ENCODE measurements at places on chromosomes 7 and 10. TPM values are rescaled to one million over a fixed set of nuclear protein-coding genes. Genes with fewer than 3 reads are reported as not detected.

DNA sequence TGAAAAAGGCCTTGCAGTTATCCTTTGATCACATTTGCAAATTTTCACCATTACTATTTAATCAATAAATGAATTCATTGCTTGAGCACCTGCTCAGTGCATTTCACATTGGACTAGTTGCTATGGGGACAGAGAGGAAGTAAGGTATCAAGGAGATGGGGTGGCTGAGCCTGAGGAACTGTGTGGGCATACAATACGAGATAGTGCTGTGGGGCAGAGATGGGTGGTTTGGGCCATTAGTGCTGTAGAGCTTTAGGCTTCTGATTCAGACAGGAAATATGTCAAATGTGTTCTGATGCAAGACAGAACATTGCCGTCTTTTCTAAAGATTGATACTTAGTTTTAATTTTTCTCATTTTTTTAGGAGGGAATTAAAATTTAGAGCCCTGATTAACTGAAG, 13.2 kb downstream of the ITGB8 start:
- no peak for DNase-seq

DNA sequence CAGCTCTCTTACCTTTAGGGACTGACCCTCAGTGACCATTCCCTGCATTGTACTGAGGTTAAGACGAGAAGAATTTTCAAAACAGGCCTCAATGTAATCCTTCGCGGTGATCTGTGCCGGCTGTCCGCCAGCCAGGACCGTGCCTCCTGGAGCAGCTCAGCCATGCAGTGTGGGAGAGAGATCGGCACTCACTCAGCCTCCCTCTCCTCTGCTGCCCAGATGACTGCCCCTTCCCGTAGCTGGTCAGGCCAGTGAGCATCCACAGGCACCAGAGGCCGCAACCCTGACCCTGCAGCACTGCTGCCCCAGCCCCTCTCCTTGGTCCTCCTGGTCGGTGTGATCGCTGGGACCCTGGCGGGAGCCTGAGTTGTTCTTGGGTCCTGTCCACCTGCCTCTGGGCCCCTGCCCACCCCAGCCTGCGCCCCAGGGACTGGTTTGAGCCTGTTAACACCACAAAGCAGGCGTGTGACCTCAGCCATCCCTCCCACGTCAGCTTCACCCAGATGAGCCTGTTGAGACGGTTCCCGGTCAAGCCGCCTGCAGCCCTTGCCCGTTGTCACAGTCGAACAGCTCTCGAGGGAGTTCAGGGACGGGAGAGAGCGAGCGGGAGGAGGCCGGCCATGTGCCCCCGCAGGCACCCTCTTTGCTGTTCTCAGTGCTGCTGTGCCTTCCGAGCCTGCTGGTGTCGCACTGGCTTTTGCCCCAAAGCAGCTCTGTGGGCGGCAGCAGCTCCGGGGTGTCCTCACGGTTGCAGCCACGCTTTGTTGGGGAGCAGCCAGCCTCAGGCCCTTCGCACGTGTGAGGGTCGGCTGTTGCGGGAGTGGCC, 37.2 kb downstream of the NKX6-2 start:
- DNase-seq, result no peak

- DNase-seq, result no peak
Measured at GRCh38 chr10:48412081-48412480, 105.6 kb downstream of the MAPK8 start.

GRCh38 chr7:31071645-31072029, 19.5 kb downstream of the ADCYAP1R1 start:
- DNase-seq, result no peak

The HOXA6 gene
- 3.3 TPM for total RNA-seq

The RELN gene
- 0.10 TPM for total RNA-seq
